Kidney epithelial cell (primary cell): ENCODE measurements at places on chromosomes 5 and 9. TPM values are rescaled to one million over a fixed set of nuclear protein-coding genes. Genes with fewer than 3 reads are reported as not detected.

- DNase-seq, result peak; percentile 61
Observed at GRCh38 chr5:34586117-34586885, 69.8 kb upstream of the RAI14 start.

GRCh38 chr9:115596746-115597080 lies 478.8 kb upstream of the TNC start:
- no peak for DNase-seq

- no peak for DNase-seq
Observed at GRCh38 chr9:124415852-124416484, 726 bp upstream of the PSMB7 start.

DNA sequence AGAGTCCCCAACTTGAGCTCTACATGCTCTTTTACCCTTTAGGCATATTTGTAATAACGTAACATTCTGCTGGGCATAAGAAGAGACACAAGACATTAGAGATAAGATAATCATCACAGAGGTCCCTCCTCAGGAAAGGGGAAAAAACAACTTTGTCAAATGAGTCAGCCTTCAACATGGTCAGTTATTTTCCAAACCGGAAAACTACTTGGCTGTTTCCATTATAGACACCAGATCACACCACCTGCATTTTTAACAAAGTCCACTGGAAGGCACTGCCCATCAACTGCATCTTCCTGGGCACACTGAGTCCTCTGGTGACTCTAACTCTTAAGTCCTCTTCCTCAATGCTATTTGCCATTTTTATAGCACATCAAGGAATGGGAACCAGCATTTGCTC lies 221.8 kb downstream of the FAM114A2 start:
- DNase-seq, result no peak

DNA sequence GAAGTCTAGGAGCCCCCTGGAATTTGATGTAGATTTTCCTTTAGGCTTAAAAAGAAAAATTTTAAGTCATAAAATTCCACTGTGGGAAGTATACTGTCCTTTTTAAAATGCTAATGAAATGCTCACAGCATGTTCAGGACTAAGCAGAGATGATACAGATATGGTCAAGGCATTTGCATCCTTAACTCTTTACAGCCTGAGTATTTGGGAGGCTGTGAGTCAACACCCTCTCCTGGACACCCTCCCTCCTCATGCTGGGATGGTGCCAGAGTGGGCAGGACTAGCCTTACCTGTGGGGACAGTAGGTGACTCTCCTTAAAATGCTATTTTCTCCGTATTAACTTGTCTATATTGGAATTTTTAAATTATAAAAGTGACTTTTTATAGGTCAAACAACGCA lies 197.4 kb upstream of the ELL2 start:
- DNase-seq, result no peak

GRCh38 chr5:53161876-53162275 lies 52.3 kb upstream of the MOCS2 start:
- DNase-seq, result no peak

GRCh38 chr9:27672718-27673117 lies 99.4 kb upstream of the C9orf72 start:
- no peak for DNase-seq

GRCh38 chr5:69454460-69455249 lies 37.9 kb upstream of the OCLN start:
- no peak for DNase-seq

DNA sequence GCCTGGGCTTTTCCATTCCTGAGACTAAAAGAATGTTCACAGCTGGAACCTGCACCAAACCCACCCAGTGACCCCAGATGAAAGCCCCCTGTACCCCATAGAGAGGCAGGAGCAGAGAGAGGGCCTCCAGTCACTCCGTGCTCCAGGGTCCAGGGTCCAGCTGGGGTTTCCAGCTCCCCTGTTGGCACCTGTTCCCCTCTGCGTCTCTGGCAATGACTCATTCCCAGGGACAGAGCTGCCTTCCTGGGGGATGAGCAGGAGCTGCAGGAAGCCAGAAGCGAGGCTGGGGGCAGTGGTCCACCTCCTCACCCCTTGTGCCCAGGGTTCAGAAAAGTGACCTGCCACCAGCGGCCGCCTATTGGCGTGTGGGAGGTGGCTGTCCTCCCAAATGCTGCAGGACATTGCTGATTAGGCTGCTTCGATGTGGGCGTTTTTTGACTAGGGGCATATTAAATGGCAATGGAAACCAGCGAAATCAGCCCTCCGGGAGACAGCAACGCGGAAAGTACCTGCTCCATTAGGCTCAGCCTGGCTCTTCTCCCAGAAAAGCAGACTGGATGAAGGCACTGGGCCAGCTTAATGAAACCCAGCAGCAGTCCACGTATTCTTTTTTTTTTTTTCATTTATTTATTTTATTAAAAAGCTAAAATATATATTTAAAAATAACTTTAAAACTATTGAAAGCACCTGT lies 97.4 kb downstream of the DAP start:
- DNase-seq, result peak; percentile 12

GRCh38 chr9:89478821-89479668 lies 18.9 kb downstream of the SEMA4D start:
- no peak for DNase-seq

GRCh38 chr9:130714586-130715110 lies 21.1 kb downstream of the EXOSC2 start:
- DNase-seq, result no peak

- DNase-seq, result no peak
Observed at GRCh38 chr9:113341712-113342410, 1.8 kb upstream of the WDR31 start.

- DNase-seq, result peak; percentile 34
Observed at GRCh38 chr5:111830333-111830732, 73.3 kb upstream of the NREP start.

DNA sequence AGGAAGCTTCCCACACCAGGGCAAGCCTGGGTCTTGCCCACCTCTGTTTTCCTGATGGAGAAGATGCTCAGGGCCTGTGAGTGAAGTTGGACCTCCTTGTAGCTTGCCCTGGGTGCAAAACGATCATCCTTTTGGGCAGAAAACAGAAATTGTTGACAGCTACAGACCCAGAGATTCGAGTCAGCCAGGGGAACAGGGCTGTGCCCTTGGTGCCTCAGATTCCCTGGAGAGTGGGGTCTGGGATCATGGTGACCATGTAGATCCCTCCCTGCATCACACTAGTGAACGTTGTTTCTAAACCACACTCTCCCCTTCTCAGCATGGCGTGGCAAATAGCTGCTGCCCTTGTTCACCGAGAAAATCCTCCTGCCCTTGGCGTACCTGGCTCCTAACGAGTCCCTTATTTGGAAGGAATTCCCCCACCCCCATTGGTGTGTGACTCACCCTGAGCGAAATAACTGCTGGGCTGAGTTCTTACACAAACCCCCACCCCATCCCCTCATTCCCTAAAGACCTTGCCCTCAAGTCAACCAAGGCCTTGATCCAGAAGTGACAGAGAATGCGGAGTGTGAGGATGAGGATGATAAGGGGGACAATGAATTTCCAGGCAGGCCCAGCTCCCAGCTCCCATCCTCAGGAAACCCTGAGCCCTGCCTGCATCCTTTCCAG lies 1.1 kb upstream of the DCANP1 start:
- DNase-seq, result no peak

GRCh38 chr5:149288436-149288835 lies 16.8 kb downstream of the AFAP1L1 start:
- DNase-seq, result no peak

DNA sequence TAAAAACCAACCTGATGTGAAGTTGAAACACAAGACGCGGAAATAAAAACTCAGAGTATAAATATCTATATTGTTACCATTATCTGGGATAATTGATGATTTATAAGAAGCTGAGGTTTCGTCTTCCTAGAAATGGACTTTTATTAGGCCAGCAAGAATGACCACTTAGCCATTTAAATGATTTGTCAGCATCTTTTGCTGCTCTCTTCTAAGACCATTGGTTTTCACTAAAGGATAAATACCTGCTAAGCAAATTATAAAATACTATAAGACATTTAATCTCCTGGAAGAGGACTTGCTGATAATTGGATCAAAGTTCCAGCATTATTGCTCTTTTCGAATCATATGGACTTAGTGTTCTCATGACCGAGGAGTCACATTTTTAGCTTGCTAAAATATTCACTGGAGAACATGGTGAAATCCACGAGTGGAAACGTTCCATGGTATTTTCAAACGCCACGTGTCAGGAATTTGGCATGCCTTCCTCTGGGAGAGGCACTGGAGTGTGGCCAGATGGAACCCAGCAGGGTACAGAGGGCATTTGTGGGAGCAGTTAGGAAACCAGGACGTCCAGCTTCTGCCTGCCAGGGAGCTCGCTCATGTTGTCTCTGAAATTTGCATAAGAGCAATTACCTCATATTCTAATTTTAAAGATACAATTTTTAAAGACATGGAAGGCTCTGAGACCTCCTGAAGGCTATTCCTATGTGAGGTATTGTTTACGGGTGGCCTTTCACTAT lies 43.1 kb downstream of the TNFAIP8 start:
- DNase-seq, result no peak

GRCh38 chr9:116287721-116288120 lies 134.1 kb downstream of the PAPPA start:
- no peak for DNase-seq

GRCh38 chr9:121447321-121447834 lies 52.3 kb downstream of the GGTA1 start:
- DNase-seq, result peak; percentile 35

- DNase-seq, result no peak
Observed at GRCh38 chr9:70411121-70411929, 3.1 kb downstream of the KLF9 start.

DNA sequence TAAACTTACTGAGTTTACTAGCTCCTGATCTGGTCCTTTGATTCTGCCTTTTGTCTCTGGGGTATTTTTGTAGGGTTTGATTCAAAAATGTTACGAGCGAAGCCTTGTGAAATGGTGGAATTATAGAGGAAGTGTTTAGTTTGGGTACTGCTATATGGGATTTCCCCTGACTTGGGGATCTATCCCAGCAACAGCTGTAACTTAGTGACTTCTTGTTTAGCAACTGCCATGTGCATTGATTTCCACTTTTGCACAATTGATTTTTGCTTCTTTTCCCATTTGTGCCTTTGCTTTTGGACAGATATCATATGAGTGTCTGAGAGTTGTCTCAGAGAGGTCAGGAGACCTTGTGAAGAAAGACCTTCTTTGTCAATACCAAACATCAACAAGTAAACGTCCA lies 248.5 kb upstream of the DAP start:
- DNase-seq, result no peak

DNA sequence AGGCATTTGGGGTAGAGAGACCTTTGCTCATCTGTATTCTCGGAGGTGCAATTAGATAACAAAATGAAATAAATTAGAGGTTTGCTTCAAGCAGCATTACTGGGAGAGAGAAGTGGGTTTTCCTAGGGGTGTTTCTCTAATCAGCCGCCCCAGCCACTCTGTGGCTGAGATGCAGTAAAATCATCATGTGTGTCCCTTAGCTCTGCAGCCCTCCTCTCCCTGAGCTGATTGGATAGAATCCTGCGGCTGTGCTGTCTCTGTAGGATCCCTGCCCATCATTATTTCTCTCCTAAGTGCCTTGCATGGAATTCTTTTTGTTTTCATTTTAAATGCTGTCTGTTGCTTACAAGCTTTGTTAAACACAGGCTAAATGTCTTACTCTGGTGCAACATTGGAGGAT lies 171.4 kb downstream of the SH3GL2 start:
- no peak for DNase-seq

DNA sequence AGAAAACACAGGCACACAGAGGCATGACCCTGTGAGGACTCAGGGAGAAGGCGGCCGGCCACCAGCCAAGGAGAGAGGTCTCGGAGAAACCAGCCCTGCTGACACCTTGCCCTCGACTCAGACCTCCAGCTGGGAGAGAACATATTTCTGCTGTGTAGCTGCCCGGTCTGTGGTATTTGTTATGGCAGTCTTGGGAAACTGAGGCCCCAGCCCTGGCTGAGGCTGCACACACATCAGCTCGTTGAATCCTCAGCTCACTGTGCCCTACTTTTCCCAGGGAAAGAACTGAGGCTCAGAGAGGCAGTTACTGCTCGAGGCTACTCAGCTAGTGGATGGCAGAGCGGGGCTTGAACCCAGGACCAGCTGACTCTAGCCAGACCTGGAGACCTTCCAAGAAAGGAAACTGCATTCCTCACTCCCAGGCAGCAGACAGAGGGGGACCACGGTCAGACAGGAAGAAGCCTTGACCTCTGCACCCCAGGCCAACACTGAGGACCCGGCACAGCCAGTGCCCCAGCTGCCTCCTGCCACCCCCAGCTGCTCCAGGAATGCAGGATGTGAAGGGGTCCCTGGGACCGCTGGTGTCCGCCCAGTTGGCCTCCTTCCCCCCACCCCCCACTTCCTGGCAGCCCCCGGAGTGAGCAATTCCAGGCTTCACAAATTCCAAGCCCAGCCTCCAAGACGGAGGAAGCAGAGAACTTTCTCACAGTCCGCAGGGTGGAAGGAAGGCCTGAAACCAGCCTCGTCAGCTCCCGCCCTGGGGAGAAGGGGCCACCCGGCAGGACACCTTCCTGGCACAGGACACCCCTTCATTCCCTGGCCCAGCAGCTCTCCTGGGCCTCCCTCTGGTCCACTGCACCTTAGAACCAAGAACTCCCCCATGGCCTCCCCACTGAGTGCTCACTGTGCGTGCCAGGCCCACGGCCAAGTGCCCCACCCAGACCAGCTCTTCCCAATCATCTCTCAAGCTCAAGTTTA lies 69.9 kb downstream of the LRSAM1 start:
- DNase-seq, result no peak

GRCh38 chr9:110121170-110121569 lies 86.8 kb downstream of the C9orf152 start:
- no peak for DNase-seq

DNA sequence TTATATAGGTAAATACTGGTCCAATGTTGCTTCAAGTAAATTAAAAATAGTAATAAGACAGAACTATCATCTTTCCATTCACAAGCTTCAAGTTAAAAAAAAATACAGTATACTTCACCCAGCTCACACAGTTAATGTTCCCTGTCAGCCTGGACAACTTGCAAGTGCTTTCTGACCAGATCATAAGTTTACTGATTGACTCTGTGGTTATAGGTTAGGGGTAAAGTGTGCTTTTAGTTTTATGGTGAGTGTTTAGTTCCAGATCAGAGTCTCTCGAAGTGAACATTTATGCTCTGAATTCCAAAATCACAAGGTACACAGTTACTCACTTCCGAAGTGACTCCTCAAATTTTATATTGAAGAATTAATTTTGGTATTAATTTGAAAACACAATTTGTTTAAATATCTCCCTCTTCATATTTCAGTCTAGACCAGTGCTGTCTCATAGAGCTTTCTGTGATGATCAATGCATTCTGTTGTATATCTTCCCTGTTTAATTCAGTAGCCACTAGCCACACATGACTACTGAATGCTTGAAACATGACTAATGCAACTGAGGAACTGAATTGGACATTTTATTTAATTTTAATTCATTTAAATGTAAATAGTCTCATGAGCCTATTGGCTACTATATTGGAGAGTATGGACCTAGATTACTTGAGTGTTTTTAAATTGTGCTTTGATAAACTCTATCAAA lies 90.7 kb downstream of the MEF2C start:
- DNase-seq, result peak; percentile 67

GRCh38 chr5:176653401-176654385 lies 6.4 kb downstream of the TSPAN17 start:
- no peak for DNase-seq

Gene TAF1L
- under 0.01 TPM in 1 of 2 replicates, not detected in the other for total RNA-seq

Gene HNRNPH1
- 291 and 325 TPM in 2 replicates for total RNA-seq

Gene FOXD4L5
- 0.04 and 0.27 TPM in 2 replicates for total RNA-seq

Gene LCN9
- not detected in 2 replicates for total RNA-seq

Gene S1PR3
- 1.8 and 1.9 TPM in 2 replicates for total RNA-seq

Gene SLC25A2
- total RNA-seq, result not detected in 2 replicates

Gene SMU1
- 18.1 and 18.9 TPM in 2 replicates for total RNA-seq

Gene NUTM2G
- total RNA-seq, result not detected in 2 replicates

Gene ACTBL2
- total RNA-seq, result 1.3 and 1.5 TPM in 2 replicates

Gene CYLC2
- total RNA-seq, result not detected in 2 replicates

Gene NPR3
- 0.07 and 0.13 TPM in 2 replicates for total RNA-seq

Gene PCDHA9
- total RNA-seq, result under 0.01 TPM in 2 replicates

Gene PPP3R2
- not detected in 2 replicates for total RNA-seq
